ENCODE measurements at places on chromosomes 4 and X.

DNA sequence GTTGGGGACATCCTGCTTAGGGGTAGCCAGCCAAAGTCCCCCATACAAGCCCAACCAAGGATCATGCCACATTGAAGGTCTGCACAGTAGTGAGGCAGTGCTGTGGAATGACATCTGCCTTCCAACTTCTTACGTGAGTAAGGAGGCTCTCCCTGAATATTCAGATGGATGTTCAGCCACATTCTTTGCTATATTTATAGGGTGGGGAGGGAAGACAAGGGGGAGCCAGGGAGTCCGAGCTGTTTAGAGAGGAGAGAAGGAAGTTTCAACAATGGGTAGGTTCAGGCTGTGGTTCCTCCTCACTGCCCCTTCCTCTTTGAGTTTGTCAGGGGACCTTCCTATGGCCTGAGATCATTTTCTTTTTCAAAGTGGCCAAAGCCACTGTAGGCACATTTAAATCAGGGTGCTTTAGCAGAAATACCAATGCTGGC is 29.8 kb downstream of the MSN start:
- DNase-seq = no peak

DNA sequence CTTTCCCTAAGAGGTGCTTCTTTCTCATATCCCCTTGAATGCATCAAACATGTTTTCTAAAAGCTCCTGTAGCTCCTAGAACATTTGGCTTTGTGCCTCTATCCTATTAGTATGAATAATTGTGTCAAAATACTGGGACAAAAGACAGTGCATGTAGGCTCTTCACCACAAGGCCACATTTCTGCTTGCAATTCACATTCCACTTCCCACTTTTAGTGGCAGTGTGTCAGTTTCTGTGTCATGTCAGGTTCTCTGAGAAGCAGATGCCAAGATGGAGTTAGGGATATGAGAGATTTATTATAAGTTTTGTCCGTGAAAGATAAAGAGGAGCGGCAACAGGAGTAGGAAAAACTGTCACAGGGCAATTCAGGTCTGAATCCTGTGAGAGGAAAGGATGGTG is 61.3 kb upstream of the GPRIN3 start:
- no peak for DNase-seq

DNA sequence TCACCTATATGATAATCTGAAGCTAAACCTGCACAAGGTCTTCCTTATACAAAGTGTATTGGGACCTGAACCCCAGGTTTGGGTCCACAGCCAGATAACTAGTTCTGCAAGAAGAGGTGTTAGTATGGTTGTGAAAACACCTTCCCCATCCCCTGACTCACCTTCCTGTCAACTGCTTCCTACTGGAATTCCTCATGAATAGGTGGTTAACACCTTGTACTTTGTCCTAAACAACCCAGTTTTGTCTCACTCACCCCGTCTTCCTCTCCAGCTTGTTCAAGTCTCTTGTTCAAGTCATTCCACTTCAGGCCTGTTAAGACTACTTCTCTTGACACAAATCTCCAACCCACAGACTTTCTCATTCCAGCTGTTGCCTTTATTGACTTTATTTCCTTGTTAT is 45.5 kb downstream of the CCNG2 start:
- DNase-seq = no peak

DNA sequence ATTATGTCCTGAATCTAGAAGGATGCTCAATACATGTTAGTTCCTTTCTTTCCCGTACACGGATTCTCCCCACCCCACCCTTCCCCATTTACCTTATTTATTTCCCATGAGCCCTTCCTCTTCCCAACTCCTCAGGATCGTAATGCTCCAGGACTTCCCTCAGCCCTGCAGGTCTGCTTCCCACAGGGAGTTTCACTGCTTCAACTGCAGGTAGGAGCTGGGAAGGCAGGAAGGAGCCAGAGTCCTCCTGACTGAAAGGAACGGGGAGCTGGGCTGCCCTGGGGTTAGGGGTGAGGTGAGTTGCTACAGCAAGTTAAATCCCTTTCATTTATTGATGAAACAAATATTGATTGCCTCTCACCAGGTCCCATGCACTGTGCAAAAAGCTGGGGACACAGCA is 33.2 kb downstream of the SAT1 start:
- DNase-seq = no peak

GRCh38 chrX:19629541-19629940 is 114.2 kb upstream of the MAP3K15 start:
- no peak for DNase-seq

- DNase-seq = no peak
Measured at GRCh38 chr4:153603258-153603657, 80.8 kb upstream of the TLR2 start.

DNA sequence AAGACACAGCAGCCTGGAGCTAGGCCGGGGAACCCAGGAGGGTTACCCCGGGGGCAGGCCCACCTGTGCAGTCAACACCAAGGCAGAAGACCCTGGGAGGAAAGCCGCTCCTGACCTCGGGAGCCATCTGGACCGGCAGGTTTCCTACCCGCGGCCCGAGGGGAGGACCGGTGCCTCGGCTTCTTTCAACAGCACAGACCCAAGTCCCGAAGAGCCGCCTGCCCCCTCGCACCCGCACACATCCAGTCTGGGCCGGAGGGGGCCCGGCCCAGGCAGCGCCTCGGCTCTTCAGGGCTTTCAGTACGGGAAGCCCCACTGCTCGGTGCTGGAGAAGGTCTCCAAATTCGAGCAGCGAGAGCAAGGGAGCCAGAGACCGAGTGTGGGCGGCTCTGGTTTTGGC is 157.8 kb downstream of the SOWAHB start:
- no peak for DNase-seq

DNA sequence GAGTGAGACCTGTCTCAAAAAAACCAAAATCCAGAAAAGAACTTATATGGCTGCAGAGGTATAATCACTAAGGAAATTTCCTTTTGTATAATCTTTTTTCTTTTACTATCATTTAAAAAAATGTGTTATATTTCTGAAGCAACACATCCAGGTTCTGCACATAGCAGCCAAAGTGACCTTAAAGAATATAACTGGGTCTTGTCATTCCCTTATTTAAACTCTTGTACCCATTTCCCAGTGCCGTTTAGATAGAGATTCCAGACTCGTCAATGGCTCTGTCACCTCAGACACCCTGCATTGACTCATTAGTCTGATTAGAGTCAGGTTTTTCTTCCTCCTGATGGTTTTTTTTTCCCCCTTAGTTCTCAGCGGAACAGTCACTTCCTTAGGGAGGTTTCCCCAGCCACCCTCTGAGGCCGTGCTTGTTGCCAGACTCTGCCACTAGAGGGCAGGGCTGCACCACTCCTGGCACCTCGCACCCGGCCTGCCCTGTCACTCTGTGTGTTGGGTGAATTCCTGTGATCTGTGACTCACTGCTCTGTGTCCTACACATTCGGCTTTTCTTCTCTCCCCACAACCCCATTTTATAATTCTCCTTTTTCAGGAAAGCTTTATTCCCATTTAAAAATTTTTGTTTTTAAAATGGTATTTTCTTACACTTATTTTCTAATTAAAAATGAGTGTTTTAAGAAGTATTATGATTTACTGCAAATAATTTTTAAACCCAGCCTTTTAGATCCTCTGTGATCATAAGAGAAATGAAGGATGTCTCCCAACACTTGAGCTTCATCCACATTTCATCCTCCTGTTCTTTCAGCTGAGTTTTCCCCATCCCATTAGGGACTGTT is 32.1 kb downstream of the HTT start:
- peak; percentile 81 for DNase-seq

DNA sequence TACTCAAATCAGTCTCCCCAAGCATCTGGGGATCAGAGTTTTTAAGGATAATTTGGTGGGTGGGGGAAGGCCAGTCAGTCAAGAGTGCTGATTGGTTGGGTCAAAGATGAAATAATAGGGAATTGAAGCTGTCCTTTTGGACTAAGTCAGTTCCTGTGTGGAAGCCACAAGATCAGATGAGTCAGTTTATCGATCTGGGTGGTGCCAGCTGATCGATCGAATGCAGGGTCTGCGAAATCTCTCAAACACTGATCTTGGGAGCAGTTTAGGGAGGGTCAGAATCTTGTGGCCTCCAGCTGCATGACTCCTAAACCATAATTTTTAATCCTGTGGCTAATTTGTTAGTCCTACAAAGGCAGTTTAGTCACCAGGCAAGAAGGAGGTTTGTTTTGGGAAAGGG is 17.3 kb upstream of the GLUD2 start:
- no peak for DNase-seq

DNA sequence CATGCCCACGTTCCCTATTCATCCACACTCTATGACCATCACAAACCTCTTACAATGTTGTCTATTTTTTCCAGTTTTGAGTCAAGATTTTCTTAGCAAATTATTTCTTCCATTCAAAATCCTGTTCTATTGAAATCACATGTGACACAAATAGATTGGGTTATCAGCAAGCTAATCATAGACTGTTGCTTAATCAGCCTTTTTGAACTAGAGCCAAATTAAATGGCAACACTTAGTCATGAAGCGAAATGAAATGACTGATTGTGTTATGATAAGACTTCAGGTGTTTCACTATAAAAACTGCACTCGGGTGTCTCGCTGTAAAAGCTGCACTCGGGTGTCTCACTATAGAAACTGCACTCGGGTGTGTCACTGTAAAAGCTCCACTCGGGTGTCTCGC is 890.0 kb upstream of the FRG1 start:
- DNase-seq = no peak

GRCh38 chr4:11590132-11590531 is 161.4 kb upstream of the HS3ST1 start:
- no peak for DNase-seq

GRCh38 chr4:70976252-70976651 is 17.2 kb upstream of the DCK start:
- DNase-seq = no peak
